ENCODE measurements at places on chromosomes 2 and 18. TPM values are rescaled to one million over a fixed set of nuclear protein-coding genes. Genes with fewer than 3 reads are reported as not detected.

The HOXD3 gene
- total RNA-seq = 0.90 TPM

The RBM43 gene
- 2.7 TPM for total RNA-seq

The HOXD4 gene
- 0.74 TPM for total RNA-seq

The TTN gene
- 0.38 TPM for total RNA-seq

The ITGA6 gene
- total RNA-seq = 179 TPM

The CXCR2 gene
- total RNA-seq = not detected

The MEP1B gene
- not detected for total RNA-seq

The ATG9A gene
- total RNA-seq = 42.7 TPM

The AQP12B gene
- not detected for total RNA-seq

The GATA6 gene
- total RNA-seq = 4.3 TPM

The ACMSD gene
- total RNA-seq = not detected

The DYSF gene
- total RNA-seq = 1.0 TPM

The POTEJ gene
- total RNA-seq = 0.03 TPM

The LRATD1 gene
- total RNA-seq = 0.08 TPM

The NFU1 gene
- total RNA-seq = 34.9 TPM

The LCT gene
- total RNA-seq = 0.08 TPM

The EFEMP1 gene
- total RNA-seq = 44.5 TPM

The G6PC2 gene
- not detected for total RNA-seq

The C18orf54 gene
- 3.9 TPM for total RNA-seq

The COLEC12 gene
- 2.4 TPM for total RNA-seq

The HOXD12 gene
- total RNA-seq = 0.60 TPM
